ENCODE measurements at places on chromosomes 4 and X.
A peak's percentile ranks its signal among the peaks of the same experiment; 100 is the strongest.

GRCh38 chrX:130097507-130098209, 12.6 kb downstream of the ELF4 start:
- no peak for DNase-seq

DNA sequence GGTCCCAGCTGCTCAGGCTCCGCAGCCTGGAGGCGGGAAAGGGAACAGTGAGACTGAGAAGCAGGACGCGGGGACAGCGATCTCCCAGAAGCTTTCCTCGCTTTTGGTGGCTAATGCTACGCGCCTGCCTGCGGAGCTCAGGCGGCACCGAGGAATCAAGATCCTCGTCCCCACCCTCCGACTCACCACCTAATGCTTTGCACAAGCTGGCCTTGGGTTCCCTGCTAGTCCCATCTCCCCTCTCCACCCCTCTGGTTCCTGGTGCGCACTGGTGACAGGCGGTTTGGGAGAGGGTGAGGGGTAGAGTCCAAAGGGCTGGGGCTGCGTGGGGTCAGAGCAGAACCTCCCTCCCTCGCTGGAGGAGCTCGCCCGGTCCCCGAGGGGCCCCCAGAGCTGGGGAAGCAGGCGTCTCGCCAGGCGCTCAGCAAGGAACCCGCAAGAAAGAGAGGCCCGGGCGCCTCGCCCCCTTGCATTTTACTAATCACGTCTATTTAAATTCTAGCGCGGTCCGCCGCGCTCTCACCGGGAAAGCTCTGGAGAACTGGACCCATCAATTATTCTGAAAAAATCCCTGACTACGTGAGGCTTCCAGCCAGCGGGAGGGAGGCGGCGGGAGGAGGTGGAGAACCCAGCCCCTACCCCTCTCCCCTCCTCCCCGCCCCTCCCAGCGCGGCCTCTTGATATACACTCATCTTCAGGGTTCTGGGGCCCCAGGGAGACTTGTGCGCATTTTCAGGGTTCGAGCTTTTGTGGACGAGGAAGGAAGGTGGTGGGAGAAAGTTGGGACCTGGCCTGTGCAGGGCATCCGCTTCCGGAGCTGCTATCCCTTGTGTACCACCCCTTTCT, 9.1 kb downstream of the POU4F2 start:
- no peak for DNase-seq

DNA sequence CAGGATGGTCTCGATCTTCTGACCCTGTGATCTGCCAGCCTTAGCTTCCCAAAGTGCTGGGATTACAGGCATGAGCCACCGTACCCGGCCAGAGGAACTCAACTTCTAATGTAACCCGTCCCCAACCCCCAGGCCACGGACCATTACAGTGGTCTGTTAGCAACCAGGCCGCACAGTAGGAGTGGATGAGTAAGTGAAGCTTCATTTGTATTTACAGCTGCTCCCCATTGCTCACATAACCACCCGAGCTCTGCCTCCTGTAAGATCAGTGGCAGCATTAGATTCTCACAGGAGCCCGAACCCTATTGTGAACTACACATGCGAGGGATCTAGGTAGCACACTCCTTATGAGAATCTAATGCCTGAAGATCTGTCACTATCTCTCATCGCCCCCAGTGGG, 119.6 kb downstream of the SHROOM3 start:
- no peak for DNase-seq

DNA sequence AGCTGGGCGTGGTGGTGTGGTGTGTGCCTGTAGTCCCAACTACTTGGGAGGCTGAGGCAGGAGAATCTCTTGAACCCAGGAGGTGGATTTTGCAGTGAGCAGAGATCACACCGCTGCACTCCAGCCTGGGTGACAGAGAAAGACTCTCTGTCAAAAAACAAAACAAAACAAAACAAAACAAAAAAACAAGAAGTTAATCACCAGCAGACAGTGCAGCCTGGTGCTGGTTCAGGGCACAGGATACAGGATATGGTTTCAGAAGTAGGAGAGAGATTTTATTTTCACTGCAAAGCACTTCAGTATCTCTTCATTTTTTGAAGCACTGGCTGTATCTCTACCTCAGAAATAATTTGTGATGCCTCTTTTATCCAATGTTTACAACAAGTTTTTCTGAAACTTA, 1222.9 kb upstream of the PRKX start:
- DNase-seq: no peak

- DNase-seq: no peak
Measured at GRCh38 chr4:188143731-188144130, 4.5 kb downstream of the TRIML1 start.

- DNase-seq: no peak
Measured at GRCh38 chr4:57125996-57126395, 15.8 kb upstream of the IGFBP7 start.

DNA sequence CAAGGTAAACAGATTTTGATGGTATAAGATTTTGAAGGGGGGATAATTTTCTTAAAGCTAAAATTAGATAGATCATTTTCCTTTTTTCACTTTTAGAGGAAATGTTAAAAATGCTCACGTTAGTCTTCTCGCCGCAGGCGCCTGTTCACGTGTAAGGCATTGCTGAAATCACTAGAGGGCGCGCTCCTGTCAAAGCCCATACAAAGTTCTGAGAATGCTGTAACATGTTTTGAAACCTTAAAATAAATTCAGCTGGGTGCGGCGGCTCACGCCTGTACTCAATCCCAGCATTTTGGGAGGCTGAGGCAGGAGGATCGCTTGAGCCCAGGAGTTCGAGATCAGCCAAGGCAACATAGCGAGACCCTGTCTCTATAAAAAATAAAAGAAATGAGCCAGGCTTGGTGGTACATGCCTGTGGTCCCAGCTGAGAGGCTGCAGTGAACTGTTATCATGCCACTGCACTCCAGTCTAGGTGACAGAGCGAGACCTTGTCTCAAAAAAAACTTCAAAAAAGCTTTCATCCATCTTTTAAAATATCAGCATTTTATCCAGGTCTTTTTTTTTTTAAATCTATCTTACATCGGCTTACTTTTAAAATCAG, 138.0 kb downstream of the RBMX2 start:
- DNase-seq: peak; percentile 37

GRCh38 chr4:71283642-71284257, 55.1 kb upstream of the SLC4A4 start:
- DNase-seq: no peak

- no peak for DNase-seq
Measured at GRCh38 chr4:113788888-113789287, 27.4 kb upstream of the CAMK2D start.

DNA sequence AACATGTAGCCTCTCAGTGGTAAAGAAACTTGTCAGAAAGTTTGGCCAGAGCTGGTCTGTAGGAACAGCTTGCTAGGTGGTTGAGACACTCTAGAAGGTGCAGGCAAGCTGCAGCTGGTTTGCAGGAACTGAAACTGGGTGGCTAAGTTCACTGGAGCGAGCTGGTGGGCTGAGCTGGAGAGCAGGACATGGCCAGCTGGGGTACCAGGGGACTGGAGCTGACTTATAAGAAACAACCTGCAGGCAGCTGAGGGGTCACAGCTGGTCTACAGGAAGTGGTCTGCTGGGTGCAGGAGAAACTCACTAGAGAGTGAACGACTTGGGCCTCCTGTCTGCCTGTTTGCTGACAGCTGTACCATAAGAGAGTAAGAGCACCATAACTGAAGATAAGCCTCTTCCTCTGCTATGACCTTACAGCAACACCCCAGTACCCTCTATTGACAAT, 157.1 kb upstream of the LNX1 start:
- no peak for DNase-seq

- DNase-seq: no peak
Measured at GRCh38 chr4:120761070-120761469, 161.5 kb downstream of the PRDM5 start.

GRCh38 chrX:130772105-130772775, 130.8 kb downstream of the ENOX2 start:
- no peak for DNase-seq

DNA sequence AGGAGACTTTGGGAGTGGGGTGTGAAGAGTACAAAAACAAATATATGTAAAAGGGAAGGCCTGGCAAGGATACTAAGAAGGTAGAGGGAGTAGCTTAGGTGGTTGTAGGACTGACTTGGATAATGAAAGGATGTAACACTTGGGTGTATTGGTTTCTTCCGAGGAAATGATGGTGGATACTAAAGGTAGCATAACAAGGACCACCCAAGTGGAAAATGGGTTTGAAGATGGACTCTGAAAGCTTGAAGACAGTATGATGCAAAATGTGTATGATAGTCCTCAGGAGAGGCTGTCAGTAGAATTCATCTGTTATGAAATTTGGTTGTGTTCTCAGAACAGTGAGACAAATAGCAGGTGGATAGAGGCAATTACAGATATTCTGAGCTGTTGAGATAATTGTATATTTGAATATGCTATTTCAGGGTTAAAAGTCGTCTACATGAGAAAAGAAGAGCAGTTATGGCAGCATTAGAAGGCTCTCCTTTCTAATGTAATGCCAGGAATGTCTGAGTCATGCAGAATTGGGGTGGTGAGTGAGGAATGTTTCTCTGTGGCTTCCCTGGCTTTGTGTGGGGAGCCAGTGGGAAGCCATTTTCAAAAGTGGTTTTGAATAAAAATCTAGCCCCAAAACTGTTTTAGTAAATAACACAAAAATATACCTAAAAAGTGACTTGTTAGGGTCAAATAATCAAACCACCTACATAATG, 75.6 kb downstream of the FHIP1A start:
- DNase-seq: no peak
